ENCODE measurements at places on chromosomes 12 and 14.

- DNase-seq, result no peak
Measured at GRCh38 chr12:76260390-76260748, 87.8 kb downstream of the BBS10 start.

DNA sequence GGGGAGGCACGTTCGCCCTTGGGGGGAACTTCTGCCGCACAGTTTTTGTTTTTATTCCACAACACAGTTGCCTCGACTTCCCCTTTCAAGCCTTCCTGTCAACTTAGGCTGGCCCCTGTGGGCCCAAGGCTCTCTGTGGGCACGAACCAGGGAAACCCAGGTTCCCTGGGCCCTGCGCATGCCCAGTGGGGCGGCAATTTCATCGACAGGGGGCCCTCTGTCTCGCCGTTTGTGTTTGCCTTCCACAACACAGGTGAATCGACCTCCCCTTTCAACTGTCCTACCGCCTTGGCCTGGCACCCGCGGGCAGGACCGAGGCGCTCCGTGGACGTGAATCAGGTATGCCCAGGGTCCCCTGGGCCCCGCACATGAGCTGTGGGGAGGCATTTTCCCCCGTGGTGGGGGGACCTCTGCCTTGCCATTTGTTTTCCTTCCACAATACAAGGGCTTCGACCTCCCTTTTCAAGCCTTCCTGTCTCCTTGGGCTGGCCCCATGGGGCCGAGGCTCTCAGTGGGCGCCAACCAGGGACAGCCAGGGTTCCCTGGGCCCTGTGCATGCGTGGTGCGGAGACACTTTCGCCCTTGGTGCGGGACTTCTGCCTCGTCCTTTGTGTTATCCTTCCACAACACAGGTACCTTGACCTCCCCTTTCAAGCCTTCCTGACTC is 354.0 kb downstream of the ALG10 start:
- no peak for DNase-seq

DNA sequence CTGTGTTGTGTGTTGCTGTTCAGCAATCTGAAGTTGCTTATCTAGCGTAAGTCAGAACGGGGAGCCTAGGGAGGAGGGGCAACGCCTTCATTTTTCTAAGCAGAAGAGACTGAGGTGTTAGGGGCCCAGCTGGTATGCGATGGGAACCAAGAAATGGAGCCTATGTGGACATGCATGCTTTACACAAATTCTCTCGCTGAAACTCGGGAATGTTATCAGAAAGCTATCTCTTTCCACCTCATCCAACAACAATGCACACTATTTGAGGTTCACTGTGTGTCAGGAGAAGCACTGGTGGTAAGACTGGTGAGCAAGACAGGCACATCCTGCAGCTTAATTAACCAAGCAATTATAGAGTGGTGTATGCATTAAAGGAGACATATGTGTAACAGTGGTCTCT is 89.7 kb downstream of the NRXN3 start:
- no peak for DNase-seq

GRCh38 chr12:3242199-3242863 is 165.2 kb downstream of the TSPAN9 start:
- DNase-seq, result no peak

DNA sequence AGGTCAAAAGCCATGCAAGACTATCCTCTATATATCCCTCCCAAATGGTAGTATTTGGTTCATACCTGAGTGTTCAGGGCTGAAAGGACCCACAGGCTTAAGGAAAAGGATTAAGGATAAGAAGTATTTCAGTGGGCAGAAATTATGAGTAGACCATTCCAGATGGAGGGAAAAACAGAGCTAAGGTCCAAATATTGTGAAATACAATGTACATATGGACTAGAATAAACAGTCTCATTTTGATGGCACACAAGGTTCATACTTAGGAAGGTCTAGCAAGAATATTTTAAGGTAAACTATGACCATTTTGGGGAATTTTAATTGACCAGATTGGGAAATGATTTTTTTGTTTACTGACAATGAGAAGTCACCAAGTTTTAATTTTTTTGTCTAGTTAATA is 124.6 kb downstream of the PRKD1 start:
- no peak for DNase-seq

GRCh38 chr12:50515587-50515986 is 10.8 kb downstream of the DIP2B start:
- DNase-seq, result no peak

- DNase-seq, result no peak
Measured at GRCh38 chr14:82394916-82395315, 861.3 kb upstream of the SEL1L start.

- no peak for DNase-seq
Measured at GRCh38 chr12:26157001-26157400, 32.2 kb upstream of the BHLHE41 start.

DNA sequence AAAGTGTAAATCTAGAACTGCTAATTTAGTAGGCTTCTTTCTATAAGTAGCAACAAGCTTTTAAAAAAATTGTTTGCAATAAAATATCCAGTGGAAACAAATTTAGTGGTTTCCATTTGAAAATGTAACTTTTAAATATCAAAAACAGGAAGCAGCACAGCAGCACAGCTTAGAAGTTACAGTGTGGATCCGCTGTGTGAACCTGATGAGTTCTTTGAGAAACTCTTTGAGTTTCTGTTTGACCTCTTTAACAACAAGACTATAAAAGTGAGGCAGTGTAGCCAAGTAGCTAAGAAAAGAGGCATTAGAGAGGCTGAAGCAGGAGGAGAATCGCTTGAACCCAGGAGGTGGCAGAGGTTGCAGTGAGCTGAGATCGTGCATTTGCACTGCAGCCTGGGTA is 178.3 kb downstream of the NAV3 start:
- no peak for DNase-seq

- DNase-seq, result no peak
Measured at GRCh38 chr12:6313326-6313940, 3.0 kb downstream of the PLEKHG6 start.

DNA sequence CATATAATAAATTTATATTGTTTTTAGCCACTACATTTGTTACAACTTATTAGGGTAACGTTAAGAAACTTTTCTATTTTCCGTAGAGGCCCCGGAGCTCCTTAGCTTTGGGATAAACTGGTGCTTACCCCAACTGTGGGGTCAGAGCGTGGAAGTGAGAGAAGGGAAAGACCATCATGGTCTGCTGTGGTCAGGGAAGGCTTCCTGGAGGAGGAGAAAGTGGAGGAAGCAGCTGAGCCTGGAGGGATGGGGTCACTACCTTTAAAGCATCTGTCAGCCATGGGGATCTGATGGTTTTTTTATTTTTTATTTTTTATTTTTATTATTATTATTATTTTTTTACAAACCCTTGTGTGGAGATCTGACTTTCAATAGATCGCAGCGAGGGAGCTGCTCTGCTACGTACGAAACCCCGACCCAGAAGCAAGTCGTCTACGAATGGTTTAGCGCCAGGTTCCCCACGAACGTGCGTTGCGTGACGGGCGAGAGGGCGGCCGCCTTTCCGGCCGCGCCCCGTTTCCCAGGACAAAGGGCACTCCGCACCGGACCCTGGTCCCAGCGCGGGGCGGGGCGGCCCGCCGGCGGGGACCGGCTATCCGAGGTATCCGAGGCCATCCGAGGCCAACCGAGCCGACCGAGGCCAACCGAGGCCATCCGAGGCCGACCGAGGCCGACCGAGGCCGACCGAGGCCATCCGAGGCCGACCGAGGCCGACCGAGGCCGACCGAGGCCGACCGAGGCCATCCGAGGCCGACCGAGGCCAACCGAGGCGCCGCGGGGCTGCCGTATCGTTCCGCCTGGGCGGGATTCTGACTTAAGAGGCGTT is 1101.2 kb upstream of the TMEM132C start:
- DNase-seq, result no peak

DNA sequence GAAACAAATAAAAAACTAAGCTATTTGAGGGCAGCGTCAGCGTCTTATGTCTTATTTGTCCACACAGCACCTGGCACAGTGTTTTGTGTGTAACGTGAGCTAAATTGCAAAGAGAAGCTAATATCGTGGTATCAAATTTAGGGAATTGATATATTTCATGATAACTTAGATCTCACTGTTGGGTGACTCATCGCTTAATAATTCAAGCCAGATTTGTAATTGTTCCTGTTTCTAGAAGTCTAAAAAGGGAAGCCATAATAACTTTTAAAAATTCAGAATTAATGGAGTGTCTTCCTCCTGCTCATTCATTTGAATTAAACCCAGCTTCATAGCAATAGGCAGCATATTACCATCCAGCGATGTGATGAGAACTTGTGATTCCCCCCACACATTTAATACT is 214.7 kb downstream of the PDZRN4 start:
- DNase-seq, result no peak

- no peak for DNase-seq
Measured at GRCh38 chr12:63410197-63410596, 258.1 kb downstream of the DPY19L2 start.

DNA sequence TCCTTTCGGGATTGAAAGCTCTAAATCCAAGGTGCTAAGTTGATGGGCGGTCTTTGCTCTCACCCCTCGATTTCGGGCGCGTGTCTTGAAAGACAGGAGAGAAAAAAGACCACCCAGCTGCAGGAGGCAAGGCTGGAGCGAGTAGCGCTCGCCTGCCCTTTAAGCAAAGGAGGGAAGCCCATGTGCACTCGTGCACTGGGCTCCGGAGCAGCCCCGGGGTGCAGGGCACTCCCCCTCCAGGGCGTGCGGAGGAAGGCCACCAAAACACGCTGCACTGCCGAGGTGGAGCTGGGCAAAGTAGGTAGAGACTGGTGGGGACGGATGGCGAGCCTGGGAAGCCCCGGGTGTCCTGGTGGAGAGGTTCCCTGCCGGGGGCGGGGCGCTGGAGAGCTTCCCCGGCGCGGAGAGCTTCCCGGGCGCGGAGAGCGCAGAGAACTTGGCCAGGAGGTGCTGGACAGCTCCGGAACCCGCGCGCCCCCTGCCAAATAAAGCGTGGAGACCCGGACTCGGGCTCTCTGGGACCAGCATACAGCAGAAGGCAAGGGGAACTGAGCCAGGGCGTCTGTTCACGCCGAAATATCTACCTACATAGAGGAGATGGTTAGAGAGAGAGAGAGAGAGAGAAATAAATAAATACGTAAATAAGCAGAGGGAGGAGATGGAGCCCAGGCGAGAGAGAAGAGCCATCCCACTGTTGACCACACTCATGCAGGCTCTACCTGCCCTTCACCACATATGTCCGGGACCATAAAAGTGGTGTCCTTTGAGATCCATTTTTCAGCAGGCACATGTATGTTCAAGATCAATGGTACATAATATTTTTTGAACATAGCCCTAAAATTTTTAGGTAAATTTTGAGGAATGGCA is 662 bp upstream of the NELL2 start:
- DNase-seq, result no peak

DNA sequence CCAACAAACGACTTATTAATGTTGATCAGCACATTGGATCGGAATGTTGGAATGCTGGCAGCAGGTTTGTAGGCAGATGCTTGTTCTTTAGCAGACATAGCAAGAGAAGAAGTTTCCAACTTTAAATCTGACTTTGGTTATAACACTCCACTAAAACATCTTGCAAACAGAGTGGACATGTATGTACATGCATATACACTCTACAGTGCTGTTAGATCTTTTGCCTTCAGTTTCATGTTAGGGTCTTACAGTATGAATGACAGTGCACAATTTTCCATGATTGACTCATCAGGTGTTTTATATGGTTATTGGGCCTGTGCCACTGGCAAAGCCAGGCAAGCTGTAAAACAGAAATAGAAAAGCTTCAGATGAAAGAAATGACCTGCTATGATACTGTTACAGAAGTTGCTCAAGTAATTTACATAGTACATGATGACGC is 14.3 kb upstream of the DHRS7 start:
- no peak for DNase-seq

- no peak for DNase-seq
Measured at GRCh38 chr12:100101000-100101399, 41.7 kb downstream of the BLTP3B start.

- no peak for DNase-seq
Measured at GRCh38 chr14:85487215-85487614, 42.7 kb upstream of the FLRT2 start.

- no peak for DNase-seq
Measured at GRCh38 chr12:56530390-56531055, 8.9 kb downstream of the RBMS2 start.

GRCh38 chr12:47797441-47797840 is 22.3 kb downstream of the HDAC7 start:
- DNase-seq, result no peak

DNA sequence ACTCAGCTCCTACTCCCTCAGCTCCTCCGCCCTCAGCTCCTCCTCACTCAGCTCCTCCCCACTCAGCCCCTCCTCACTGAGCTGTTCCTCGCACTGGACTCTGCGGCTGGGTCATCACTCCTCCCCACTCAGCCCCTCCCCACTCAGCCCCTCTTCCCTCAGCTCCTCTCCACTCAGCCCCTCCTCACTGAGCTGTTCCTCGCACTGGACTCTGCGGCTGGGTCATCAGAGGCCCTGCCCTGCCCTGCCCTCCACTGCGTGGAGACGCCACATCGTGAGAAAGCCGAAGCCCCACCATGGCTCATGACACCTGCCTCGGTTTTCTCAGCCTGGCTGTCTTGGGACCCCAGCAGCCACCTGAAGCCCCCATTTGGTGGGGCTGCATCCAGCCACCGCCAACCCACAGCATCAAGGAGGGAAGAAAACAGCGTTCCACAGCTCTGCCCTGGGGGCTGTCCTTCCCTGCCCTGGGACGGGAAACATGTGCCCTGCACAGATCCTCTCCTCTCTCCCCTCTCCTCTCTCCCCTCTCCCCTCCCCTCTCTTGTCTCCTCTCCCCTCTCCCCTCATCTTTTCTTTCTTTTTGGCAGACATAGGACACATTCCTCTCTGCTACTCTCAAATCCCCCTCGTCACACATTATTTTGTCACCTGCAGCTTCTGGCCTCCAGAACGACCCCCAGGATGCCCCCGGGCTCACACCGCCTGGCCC is 17.7 kb downstream of the NOC4L start:
- no peak for DNase-seq

DNA sequence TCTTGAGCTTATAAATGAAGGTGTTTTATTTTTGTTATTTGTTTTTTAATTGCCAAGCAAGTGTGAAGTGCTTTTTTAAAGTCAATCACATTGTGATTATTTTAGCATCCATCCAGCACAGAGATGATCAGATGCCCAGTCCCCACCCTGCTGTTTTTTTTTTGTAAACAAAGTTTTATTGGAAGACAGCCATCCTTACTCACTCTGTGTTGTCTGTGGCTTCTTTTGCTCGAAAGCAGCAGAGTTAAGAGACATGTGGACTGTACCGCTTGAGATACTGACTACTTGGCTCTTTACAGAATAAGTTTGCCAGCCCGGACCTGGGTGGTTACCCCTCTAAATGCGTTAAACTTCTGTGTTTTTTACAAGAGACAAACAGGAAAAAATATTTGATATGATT is 30.9 kb upstream of the AMN start:
- DNase-seq, result no peak

DNA sequence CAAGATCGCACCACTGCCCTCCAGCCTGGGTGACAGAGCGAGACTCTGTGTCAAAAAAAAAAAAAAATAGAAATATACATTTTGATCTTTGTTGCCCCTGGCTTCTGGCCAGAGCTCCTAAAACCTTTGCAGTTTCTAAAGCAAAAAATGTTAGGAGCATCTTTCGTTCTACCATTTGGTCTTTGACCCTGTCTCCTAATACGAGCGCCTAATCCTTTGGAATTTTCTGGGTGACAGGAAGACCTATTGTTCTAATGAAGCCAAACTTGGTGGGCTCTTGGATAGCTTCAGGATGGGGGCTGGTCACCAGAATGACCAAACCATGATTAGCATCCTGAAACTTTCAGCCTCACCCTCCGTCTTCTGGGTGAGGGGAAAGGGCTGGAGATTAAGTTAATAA is 32.3 kb upstream of the CLIP1 start:
- no peak for DNase-seq
